ENCODE measurements at places on chromosomes 6 and 20.
A peak's percentile ranks its signal among the peaks of the same experiment; 100 is the strongest.

GRCh38 chr6:148779142-148779562, 32.3 kb downstream of the UST start:
- DNase-seq = no peak

- no peak for DNase-seq
These were observed 521 bp downstream of the CDK5RAP1 start for GRCh38 chr20:33400812-33401183.

DNA sequence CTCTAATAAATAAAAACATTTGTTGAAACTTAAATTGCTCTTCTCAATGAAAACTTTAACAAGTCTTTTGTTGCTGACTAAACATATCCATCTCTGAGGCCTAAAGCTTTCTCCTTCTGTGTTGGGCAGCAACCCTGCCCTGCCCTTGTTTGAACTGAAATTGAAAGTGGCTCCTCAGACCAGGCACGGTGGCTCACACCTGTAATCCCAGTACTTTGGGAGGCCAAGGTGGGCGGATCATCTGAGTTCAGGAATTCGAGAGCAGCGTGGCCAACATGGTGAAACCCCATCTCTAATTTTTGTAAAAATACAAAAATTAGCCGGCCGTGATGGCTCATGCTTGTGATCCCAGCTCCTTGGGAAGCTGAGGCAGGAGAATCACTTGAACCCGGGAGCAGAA, 29.2 kb upstream of the GNRH2 start:
- DNase-seq = no peak

DNA sequence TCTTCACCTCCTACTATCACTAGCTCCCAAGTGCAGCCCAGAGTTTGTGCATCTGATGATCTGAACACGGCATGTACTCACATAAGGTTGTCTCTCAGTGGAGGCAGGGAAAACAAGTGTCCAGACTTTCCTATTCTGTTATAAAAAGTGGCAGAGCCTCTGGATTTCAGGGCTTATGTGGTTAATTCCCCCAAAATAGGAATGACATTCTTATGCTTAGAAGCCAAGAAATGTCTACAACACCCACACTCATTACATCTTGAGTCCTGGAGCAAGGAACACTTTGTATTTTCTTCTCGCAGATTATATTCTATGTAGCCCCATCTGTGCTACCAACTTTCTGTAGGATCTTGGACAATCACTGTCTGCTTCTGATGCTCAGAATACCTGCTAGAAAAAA, 13.5 kb upstream of the SEMG1 start:
- DNase-seq = no peak

- no peak for DNase-seq
These were observed 714.0 kb downstream of the MAFB start for GRCh38 chr20:39974966-39975501.

- peak; percentile 91 for DNase-seq
These were observed at the start of gene ZNF133 for GRCh38 chr20:18287915-18288748. ZNF133 (plus strand) TSS chr20:18288527; CDS start chr20:18305687, 17,160 bp downstream.

GRCh38 chr6:163113358-163113962, 301.1 kb upstream of the QKI start:
- DNase-seq = no peak

DNA sequence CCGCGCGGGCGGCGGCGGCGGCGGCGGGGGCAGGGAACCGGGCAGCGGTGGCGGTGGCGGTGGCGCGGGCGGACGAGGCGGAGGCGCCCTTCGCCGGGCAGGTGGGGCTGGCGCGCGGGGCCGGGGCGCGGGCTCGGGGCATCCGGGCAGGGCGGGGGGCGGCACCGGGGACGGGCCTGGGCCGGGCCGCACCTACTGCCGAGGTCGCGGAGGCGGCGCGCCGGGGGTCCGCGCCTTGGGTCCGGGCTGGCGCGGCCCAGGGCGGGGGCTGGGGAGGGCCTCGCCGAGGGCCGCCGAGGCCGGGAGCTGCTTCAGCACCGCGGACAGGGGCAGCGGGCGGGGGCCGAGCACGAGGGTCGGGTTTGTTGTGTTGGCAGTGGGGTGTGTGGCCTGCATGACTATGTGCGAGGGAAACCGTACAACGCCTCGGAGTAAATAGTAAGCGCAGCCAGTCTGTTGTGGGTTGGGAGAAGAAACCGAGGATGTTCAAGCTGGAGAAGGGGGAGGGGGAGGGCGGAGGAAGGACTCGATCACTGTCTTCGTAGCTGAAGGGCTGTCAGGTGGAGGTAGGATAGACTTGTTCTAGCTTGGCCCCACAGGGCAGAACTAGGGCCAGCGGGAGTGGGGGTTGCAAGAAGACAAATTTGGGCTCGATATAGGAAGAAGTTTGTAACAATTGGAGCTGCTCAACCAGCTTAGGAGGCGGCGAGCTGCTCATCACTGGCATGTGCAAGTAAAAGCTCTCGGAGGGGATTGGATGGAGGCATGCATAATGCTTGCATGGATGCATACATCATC, 593 bp downstream of the MMP24 start:
- peak; percentile 5 for DNase-seq

- no peak for DNase-seq
These were observed 164.7 kb upstream of the CCN2 start for GRCh38 chr6:132115714-132116366.

- DNase-seq = no peak
These were observed 215.4 kb upstream of the PREP start for GRCh38 chr6:105618247-105618646.

GRCh38 chr20:38178065-38178491, 13.0 kb upstream of the TGM2 start:
- no peak for DNase-seq

GRCh38 chr6:135759831-135760230, 91.7 kb upstream of the PDE7B start:
- no peak for DNase-seq

DNA sequence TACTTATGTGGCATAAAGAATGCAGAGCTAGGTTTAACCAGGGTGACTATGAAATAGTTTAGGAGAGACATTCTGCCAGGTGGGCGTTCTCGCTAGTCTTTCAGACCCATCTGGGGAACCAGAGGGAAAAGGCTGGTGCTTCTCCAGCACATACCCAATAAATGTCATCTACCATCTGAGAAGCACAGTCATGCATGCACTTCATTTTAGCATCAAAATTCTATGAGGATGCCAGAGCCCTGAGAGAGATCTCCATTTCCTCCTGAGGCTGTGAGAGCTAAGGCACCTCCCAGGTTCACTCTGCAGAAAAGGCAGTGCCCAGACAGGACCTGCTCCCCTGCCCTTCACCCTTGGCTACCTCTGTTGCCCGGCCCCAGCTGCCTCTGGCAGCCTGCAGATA, 231.7 kb upstream of the PRND start:
- no peak for DNase-seq

GRCh38 chr6:122154912-122155575, 244.4 kb upstream of the HSF2 start:
- DNase-seq = no peak

GRCh38 chr6:90678049-90678779, 91.3 kb upstream of the MAP3K7 start:
- DNase-seq = no peak

DNA sequence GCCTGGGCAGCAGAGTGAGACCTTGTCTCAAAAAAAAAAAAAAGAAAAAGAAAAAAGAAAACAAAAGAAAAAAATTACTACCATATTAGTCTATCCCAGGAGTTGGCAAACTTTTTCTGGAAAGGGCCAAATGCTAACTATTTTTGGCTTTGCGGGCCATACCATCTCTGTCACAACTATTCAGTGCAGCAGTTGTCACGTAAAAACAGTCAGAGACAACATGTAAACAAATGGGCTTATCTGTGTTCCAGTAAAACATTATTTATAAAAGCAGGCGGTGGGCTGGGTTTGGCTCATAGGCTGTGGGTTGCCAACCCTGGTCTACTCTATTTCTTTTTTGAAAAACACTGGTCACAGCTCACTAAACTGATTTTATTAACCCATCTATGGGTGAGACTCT, 53.4 kb downstream of the EYA2 start:
- no peak for DNase-seq

- DNase-seq = peak; percentile 48
These were observed 40.3 kb upstream of the OGFRL1 start for GRCh38 chr6:71248306-71248765.

GRCh38 chr6:16929809-16930208, 168.5 kb upstream of the ATXN1 start:
- DNase-seq = peak; percentile 12

DNA sequence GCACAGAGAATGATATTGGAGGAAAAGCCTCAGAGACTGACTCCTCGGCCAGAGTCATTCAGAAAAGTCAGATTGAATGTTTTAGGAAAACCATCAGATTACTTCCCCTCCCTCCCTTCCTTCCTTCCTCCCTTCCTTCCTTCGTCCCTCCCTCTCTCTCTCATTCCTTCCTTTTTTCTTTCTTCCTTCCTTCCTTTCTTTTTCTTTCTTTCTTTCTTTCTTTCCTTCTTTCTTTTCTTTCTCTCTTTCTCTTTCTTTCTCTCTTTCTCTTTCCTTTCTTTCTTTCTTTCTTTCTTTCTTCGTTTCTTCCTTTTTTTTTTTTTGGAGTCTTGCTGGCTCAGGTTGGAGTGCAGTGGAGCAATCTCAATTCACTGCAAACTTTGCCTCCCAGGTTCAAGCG, 7.4 kb downstream of the OCSTAMP start:
- DNase-seq = no peak

GRCh38 chr6:29661071-29661470, 4.2 kb downstream of the MOG start:
- DNase-seq = no peak

GRCh38 chr6:55014321-55015088, 159.8 kb upstream of the HCRTR2 start:
- DNase-seq = peak; percentile 75

- DNase-seq = no peak
These were observed 52.7 kb upstream of the PTGIS start for GRCh38 chr20:49620364-49621240.

DNA sequence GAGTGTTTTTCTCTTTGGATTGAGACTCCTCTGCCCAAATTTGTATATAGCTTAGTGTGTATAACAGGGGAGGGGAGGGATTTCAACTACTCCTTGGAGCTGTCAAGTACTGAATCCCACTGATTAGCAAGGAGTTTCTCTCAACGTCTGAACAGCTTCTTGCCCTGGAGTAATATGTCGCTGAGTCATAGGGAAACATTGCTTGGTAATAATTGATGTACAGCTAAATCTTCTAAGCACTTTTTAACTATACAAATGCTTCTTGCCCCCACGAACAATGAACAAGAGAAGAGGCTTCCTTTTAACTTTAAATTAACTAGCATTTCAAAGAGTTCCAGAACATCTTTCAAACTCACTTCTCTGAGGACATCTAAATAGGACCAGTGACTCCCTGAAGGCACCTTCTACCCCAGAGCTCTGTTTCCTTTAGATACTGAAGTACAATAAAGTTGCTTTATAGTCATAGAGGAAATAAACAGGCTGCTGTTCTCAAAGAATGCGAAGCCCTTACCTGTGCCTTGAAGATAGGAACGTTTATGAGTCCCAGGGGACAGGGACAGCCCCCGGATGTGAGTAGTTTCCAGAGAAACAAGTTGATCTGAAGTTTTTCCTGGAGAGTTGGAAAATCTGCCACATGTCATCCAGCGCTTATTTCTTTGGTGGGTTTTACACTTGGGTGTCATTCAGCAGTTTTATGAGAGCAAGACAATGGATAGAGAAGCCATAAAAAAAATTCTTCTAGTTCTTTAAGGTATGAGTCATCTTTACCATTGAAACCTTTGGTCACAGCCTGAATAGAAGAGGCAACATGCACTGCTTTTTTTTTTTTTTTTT, 462.5 kb upstream of the BTBD3 start:
- DNase-seq = no peak

DNA sequence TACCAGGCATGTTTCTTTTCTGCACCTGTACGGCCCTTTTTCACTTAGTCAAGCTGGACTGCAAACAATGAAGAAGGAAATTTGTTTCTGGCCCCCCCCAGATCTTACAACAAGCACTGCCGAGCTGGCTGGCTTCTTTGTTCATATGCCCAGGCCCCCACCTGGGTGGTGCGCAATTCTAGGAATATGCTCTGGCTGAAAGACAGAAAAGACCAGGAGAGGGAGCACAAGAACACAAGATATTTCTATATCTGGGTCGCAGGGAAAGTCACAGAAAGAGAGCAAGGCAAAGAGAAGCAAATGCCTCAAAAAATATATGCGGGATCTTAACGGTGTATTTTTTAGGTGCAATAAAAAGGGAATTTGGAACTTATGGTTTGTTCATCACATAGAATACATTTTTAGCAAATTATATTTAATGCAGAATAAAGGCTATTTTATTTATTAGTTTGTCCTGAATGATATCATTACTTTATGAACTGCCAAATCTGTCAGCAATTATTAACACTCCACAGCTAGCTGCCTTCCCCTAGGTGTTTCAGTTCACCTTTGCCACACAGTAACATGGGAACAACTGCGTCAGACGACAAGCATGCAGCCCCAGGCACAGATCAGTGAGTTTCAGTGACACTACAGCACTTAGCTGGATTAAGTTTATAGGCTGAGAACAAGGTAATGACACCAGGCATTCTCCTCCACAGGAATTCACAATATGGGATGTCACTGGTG, 76.5 kb downstream of the GJA10 start:
- peak; percentile 17 for DNase-seq

GRCh38 chr6:26157251-26158075, 70.2 kb downstream of the HFE start:
- peak; percentile 99 for DNase-seq

GRCh38 chr6:17912521-17912920, 74.9 kb downstream of the KIF13A start:
- no peak for DNase-seq

DNA sequence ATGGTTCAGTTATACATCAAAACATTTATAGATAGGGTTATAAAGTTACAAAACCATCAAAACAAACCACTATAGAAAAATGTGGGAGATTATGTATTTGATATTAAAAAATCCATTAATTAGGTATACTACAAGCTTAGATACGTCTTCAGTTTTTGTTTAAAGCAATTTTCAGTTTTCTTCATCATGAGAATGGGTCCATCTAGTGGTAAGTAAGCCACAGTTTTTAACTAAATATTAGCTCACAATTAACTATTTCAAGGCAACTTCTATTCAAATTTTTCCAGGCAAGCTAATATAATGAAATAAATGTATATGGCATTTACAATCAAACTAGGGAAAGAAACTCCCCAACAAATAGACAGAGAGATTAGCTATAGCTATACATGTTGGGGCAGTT, 44.4 kb downstream of the RNGTT start:
- no peak for DNase-seq

GRCh38 chr6:106736502-106736901, 107.1 kb downstream of the QRSL1 start:
- no peak for DNase-seq

- DNase-seq = no peak
These were observed 43.3 kb downstream of the NOX3 start for GRCh38 chr6:155412335-155412734.

GRCh38 chr20:17530716-17531664, at the start of gene BFSP1:
BFSP1 (minus strand) TSS chr20:17531379; CDS start chr20:17531329, 50 bp downstream.
- peak; percentile 51 for DNase-seq

Measured in NCI-H446 treated with DMSO at 0.1 percent for 48 hours (cell line).